ENCODE measurements at places on chromosomes 5 and 9. TPM values are rescaled to one million over a fixed set of nuclear protein-coding genes. Genes with fewer than 3 reads are reported as not detected.

DNA sequence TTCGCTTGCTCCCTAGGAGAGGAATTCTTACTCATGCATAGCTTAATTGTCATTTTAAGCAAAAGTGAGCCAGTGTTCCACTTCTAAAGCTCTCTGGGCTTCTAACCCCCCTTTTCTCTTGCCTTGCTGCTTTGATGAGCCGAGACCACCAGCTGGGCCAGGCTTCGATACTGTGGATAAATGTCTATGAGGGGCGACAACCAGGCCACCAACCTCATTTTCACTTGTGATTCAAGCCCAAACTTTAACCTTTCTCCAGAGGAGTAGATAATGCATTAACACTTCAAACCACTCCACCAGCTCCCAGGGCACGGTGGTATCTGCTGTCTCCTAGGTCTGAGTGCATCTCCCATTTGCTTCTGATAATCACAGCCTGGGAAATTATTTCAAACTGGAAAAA, 205.6 kb downstream of the PSAT1 start:
- no peak for DNase-seq

- no peak for DNase-seq
Observed at GRCh38 chr5:110383231-110383630, 343.2 kb downstream of the TMEM232 start.

DNA sequence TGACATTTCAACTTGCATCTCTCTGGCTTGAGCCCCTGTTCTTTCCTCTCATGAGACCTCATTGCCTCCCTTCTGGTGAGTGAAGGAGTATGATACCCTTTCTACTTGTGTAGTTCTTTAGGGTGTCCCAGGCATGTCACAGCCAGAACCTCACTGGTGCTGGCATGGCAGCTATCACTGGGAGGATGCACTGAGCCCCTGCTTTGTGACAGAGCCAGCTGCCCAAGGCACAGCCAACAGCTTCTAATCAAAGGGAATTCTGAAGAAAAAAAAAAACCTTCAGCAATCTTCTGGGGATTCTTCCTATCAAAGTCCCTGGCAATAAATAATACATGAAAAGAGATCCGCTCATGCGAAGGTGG, 652.6 kb upstream of the KLF4 start:
- DNase-seq: no peak

DNA sequence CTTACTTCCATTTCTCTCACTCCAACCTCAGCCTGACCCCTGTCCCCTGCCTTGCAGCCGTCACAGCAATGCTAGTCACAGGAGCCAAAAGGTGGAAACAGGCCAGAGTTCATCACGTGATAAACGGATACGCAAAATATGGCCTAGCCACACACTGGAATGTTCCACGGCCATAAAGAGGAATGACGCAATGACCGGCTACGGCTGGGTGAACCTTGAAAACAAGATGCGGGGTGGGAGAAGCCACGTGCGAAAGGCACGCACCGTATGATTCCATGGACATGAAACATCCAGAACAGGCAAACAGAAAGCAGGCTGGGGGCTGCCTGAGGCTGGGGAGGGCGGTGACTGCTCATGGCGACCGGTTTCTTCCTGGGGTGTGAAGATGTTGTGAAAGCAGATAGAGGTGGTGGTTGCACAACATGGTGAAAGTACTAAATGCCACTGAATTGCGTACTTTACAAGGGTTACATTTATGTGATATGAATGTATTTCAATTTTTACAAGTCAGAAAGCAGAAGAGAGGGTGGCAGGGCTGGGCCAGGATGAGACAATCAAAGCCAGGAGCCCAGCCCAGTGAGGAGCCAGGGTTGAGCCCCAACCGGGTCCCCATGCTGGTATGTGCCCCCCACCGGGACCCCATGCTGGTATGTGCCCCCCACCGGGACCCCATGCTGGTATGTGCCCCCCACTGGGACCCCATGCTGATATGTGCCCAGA, 117.8 kb upstream of the SARDH start:
- DNase-seq: no peak

GRCh38 chr5:119070828-119071560, at the start of gene DMXL1:
TSS of gene DMXL1 (plus strand) at chr5:119071087. CDS start at chr5:119071570, 483 bp downstream.
- peak; percentile 98 for DNase-seq

DNA sequence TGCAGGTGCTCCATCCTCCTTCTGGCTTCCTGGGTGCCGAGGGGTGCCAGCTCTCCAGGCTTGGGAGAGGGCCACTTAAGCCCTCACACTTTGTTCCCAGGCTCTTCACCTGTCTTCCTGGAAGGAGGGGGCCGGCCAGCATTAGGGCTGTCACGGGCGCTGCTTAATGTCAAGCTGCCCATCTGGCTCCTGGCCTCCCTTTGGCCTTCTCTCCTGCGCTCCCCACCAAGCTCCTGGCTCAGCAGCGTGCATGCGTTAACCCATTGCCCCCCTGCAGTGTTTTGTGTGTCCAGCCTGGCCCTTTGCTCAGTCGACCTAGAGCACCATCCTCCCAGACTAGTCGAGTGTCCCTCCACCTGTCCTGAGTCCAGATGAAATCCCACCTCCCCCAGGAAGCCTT, 21.3 kb downstream of the NTNG2 start:
- no peak for DNase-seq

- peak; percentile 83 for DNase-seq
Observed at GRCh38 chr9:34633851-34634550, 3.6 kb downstream of the SIGMAR1 start.

GRCh38 chr9:136943291-136944211, 987 bp downstream of the FBXW5 start:
- DNase-seq: peak; percentile 36

- DNase-seq: no peak
Observed at GRCh38 chr5:147986134-147986757, 77.5 kb upstream of the SPINK5 start.

FOXD4L4 gene
- total RNA-seq: 0.13 TPM

All from endothelial cell (in vitro differentiated cells).